ENCODE measurements at places on chromosomes 7 and 10. TPM values are rescaled to one million over a fixed set of nuclear protein-coding genes. Genes with fewer than 3 reads are reported as not detected.

HYAL4 gene
- not detected for total RNA-seq

ACTR3C gene
- 8.3 TPM for total RNA-seq

DNA sequence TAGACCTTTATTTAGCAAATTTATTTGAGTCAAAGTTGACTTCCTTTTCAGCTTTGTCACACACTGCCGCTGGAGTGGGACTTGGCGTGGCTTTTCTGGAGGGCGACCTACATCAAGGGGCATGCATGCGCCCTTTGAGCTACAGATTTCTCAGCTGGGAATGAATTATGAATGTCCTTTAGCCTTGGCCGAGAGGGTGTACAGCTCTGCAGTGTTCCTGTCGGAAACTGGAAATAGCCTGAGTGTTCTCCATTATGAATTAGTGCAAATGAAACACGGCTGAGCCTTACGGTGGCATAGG lies 79.7 kb downstream of the GLRX3 start:
- DNase-seq, result no peak

DNA sequence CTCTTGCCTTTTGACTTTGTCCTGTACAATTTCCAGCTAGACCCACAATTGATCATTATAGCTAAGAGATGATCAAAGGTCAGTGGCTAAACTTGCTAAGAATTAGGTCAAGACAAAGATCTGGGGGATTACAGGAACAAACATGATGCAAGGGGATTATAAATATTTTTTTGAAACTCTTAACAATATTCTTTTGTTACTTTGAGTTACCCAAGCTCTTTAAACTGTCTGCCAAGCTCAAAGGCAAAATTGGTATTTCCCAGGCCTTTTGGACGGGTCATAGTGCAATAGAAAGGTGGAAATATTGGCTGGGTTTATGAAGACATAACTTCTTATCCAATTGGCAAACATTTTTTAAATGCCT lies 23.4 kb downstream of the TBXAS1 start:
- DNase-seq, result no peak

RBM20 gene
- total RNA-seq, result 0.91 TPM

PRSS1 gene
- not detected for total RNA-seq

DNA sequence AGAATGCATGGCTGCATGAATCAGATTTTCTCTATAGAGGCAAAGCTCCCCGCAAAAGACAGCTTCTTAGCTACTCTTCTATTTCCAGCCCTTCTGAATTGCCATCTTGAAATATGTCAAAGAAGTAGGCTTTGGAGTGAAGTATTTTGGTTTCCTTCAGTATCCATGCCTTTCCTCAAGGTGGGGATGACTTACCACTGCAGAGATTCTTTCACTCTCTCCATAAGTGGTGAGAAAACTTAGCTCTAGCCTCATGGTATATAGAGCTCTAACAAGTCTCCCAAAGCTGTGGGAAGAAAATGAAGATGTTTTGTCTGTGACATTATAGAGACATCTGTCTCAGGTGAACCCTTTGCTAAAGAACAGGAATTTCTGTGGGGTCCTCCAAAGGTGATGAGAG lies 89.6 kb upstream of the ITGB1 start:
- DNase-seq, result no peak

GRCh38 chr7:155824227-155824886 lies 12.1 kb upstream of the SHH start:
- DNase-seq, result no peak

DNA sequence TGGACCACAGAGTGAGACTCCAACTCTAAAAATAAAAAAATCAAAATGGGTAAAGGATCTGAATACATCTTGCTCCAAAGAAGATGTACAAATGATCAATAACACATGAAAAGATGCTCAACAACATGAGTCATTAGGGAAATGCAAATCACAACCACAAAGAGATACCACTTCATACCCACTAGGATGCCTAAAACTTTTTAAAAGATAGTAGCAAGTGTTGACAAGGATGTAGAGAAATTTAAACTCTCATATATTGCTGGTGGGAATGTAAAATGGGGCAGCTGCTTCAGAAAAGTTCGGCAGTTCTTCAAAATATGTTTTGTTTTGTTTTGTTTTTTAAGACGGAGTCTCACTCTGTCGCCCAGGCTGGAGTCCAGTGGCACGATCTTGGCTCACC lies 45.7 kb upstream of the GTF2IRD1 start:
- no peak for DNase-seq

- no peak for DNase-seq
Observed at GRCh38 chr10:31011665-31012022, 20.0 kb downstream of the ZNF438 start.

Data from cerebellum (tissue), 4 donors.